ENCODE measurements at places on chromosomes 7 and 10.

GRCh38 chr7:4663239-4664018 is 18.7 kb upstream of the FOXK1 start:
- no peak for DNase-seq

DNA sequence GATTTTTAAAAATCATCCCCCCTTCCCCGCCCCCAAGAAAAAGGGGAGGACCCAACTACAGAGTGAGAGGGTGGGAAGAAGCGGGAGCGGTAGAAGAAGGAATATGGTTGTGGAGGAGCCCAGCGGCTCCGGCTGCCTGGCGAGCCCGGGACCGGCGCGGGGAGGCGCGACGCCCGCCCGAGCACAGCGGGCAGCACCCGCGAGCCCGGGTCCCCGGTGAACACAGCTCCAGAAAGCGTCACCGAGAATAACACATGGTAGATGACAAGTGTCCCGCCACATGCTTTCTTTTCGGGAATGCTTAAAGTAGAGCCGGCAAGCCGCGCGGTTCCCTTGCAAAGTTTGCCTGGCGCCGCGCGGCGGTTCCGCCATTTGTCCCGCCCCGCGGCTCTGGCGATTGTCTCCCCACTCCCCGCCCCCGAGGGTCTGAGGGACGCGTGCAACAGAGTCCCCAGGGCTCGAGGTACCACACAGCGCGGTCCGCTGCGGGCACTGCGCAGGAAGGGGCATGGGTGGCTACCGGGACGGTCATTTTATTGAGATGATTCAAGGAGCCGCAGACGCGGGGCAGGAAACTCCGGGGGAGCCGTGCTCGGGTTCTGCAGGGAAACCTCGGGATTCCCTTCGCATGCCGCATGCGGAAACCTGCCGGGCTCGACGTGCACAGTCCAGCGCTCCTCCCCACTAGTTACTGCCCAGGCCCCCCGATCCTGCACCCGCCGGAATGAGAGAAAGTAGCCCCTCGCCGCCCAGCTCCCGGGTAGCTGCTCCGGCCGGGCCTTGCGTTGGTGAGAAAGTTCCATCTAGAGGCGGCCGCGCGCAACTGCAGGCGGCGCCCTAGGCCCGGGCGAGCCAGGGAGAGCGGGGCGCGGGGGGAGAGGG is 781 bp upstream of the GRM8 start:
- no peak for DNase-seq

GRCh38 chr7:34249192-34249591 is 343.9 kb downstream of the BMPER start:
- no peak for DNase-seq

DNA sequence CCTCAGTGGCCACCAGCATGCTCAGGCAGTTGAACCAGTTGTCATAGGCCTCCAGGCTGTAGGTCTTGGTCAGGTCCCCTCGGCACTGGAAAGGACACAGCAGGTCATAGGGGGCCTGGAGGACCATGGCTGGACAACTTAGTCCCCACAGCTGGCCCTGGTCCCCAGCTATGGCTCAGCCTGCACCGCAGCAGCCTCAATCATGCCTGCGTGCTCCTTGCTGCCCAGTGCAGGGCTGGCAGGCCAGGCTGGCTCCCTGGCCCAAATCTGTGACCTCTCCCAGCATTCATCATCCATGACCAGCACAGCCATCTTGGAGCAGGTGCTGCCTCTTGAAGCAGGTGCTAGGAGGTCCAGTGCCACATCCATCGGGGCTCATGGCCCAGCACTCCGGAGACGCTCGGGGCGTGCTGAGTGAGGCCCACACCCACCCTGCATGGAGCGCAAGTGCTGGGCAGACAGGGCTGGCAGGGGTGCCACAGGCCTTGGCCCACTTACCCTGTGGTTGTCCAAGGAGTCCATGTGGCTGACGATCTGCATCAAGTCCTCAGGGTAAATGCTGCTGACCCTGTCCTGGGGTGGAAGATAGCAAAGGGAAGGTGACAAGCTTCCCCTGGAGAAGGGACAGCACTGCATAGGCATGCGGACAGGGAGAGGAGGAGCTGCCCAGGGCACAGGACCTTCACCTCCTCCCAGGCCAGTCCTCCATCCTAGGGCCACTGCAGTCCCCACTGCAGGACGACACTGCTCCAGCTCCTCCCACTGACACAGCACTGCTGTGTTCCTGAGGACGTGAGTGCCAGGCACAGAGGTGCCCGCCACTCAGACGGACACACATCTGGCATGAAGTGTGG is 61.7 kb downstream of the CSGALNACT2 start:
- no peak for DNase-seq

- DNase-seq: no peak
Measured at GRCh38 chr10:22853906-22854447, 73.9 kb upstream of the ARMC3 start.

DNA sequence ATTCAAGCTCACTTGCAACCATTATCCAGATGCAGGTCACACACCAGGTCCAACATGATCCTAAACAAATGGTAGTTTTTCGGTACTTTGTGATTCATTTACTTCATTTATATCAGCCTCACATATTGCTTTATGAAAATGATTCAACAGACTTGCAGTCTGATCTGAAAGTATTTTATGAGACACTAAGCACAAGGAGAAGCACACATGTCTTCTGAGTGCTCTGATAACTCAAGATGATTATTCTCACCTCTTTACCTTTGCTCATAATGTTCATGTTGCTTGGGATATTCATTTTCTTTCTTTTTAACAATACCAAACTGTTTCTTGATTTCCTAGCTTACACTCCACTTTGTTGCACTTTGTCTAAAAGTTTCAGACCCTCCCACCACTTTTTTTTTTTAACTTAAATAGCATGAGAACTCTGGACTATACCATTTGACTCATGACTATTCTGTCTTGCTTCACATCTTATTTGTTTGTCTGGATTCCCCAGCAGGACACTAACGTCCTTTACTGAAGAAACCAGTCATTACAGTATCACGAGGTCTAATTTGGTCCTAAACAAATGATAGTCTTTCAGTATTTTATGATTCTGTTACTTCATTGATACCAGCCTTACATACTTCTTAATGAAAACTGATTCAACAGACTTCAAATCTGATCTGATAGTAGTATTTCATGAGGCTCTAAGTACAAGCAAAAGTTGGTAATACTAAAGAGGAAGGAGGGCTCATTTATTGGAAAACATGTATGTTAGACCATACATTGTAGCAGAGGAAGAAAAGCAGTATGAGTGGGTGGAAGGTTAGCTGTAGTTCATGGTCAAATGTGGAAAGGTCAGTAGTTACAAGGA is 171.8 kb upstream of the AHR start:
- DNase-seq: no peak

DNA sequence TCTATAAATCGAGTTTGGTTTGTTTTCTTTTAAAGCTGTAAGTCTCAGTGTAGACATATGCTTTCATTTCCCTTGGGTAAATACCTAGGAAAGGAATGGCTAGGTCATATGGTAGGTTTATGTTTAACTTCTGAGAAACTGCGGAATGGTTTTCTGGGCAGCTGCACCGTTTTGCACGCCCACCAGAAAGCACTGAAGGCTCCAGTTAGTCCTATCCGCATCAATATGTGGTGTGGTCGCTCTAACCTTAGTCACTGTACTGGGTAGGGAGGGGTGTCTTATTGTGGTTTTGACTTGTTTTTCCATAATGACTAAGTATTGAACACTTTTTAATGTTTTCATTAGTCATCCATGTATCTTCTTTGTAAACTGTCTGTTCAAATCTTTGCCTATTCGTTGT is 279.5 kb upstream of the AKR1E2 start:
- DNase-seq: no peak

DNA sequence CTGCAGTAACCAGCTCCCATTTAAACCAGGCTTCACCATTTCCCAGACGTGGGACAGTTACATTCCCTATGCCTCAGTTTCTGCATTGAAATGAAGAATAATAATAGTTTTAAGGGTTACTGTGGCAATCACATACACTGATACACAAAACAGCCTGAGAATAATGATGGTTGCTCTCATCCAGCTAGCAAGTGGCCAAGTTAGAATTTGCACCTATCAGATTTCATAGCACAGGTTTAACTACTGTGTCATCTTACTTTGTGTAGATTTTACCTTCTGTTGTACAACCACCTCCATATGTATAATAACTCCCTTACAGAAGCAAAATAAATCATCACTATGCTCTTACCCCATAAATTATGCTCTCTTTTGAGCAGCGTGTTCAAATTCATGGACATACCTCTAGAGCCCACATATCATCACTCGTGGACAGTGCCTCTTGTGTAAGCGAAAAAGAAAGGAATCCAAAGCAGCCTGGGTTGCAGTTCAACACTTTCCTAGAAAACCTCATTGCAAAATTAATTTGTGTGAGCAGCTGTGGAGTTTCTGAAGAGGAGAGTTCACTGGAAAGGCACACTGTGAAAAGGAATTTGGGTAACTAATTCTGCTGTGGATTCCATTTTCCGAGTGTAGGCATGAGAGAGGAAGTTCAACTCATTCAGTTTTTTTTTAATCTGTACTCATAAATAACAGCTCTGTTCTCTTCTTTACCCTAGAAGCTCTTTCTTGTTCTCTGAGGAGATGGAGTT is 492.5 kb downstream of the ARL4A start:
- DNase-seq: no peak

GRCh38 chr7:74043523-74043951 is 15.6 kb downstream of the ELN start:
- DNase-seq: peak; percentile 34

GRCh38 chr7:150855476-150856302 is 3.4 kb downstream of the AOC1 start:
- DNase-seq: no peak

GRCh38 chr7:88217675-88218428 is 2.0 kb downstream of the SRI start:
- no peak for DNase-seq

DNA sequence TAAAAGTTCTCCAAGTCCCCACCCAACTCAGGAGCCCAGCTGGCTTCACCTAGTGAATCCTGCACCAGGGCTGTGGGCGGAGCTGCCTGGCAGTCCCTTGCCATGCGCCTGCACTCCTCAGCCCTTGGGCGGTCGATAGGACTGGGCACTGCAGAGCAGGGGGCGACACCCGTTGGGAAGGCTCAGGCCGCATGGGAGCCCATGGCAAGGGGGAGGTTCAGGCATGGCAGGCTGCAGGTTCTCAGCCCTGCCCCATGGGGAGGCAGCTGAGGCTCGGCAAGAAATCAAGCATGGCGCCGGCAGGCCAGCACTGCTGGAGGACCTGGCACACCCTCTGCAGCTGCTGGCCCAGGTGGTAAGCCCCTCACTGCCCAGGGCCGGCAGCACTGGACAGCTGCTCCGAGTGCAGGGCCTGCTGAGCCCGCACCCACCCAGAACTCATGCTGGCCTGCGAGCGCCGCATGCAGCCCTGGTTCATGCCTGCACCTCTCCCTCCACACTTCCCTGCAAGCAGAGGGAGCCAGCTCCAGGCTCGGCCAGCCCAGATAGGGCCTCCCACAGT is 149.9 kb downstream of the ANKRD30A start:
- DNase-seq: no peak

GRCh38 chr10:70634011-70634410 is 31.5 kb upstream of the PRF1 start:
- DNase-seq: no peak

DNA sequence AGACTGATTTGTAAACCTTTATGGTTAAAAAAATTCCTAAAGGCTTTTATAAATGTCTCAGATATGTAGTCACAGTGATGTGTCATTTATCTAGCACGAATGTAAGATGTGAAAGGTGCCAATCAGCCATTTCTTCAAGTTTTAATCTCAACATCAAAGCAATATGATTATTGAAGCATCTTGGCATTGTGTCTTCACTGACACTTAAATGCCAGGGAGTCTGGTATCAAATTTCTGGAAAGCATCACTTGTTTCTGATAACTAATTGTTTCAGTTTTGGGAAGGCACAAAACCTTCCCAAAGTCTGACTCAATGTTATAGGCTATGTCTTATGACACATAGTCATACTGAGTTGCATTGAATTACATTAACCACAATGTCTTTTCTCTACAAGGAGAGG is 492.0 kb upstream of the CNTNAP2 start:
- no peak for DNase-seq

DNA sequence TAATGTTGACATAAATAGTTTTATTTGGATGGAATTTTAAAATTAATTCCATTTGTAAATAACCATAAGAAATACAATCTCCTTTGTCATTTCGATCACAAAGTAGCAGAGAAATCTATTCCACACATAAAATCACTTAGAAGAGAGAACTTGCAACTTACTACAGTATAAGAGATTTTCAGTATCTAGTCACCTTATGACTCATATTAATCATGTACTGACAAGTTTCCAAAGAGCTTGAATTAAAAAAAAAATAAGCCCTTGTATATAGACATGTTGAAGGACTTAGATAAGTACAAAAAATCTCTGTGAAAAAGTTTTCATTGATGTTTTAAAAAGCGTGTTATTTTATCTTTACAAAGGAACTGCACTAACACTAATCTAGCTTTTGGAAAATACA is 207.1 kb upstream of the ETV1 start:
- no peak for DNase-seq

GRCh38 chr7:38909870-38910269 is 879 bp upstream of the VPS41 start:
- DNase-seq: no peak

DNA sequence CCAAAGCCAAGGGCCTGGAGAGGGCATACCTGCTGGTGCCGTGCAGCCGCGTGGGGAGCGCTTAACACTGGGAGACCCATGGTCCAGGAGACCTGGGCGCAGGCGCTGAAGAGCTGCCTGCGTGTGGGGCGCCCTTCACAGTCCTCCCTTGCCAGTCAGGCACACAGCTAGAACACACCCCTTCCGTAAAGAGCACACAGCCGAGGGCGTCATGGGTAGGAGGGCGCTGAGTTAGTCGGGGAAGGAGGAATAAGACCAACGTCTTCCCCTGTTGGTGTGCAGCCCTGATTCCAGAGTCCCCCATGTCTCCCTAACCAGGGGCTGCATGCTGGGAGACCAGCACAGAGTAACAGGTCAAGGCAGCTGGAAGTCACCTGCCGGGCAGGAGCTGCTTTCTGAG is 273.9 kb downstream of the USP6NL start:
- DNase-seq: no peak

- DNase-seq: no peak
Measured at GRCh38 chr10:89695307-89695706, 6.1 kb upstream of the KIF20B start.

DNA sequence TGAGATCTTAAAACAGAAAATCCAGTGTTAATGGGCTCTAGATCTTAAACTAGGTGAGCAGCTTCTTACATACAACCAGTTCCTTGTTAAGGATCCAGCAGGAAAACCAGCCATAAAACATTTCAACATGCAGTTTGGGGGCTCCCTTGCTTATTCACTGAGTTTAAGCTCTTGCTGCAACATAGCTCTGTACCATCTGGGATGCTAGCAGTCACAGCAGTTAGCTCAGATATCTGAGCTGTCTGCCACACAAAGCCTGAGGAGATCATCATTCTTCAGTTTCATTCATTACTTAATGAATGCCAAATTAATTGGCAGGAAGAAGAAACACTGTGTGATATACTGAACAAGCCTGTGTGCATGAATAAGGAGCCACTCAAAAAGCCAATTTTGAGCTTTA is 62.8 kb downstream of the PODXL start:
- no peak for DNase-seq

GRCh38 chr7:55588379-55588699 is 16.0 kb upstream of the VOPP1 start:
- DNase-seq: no peak

GRCh38 chr10:80489371-80490112 is 35.4 kb downstream of the TSPAN14 start:
- DNase-seq: no peak

- peak; percentile 34 for DNase-seq
Measured at GRCh38 chr7:48299580-48300169, 128.4 kb downstream of the ABCA13 start.
